NCI-H510A (cell line): ENCODE measurements at places on chromosomes 2 and 18.

DNA sequence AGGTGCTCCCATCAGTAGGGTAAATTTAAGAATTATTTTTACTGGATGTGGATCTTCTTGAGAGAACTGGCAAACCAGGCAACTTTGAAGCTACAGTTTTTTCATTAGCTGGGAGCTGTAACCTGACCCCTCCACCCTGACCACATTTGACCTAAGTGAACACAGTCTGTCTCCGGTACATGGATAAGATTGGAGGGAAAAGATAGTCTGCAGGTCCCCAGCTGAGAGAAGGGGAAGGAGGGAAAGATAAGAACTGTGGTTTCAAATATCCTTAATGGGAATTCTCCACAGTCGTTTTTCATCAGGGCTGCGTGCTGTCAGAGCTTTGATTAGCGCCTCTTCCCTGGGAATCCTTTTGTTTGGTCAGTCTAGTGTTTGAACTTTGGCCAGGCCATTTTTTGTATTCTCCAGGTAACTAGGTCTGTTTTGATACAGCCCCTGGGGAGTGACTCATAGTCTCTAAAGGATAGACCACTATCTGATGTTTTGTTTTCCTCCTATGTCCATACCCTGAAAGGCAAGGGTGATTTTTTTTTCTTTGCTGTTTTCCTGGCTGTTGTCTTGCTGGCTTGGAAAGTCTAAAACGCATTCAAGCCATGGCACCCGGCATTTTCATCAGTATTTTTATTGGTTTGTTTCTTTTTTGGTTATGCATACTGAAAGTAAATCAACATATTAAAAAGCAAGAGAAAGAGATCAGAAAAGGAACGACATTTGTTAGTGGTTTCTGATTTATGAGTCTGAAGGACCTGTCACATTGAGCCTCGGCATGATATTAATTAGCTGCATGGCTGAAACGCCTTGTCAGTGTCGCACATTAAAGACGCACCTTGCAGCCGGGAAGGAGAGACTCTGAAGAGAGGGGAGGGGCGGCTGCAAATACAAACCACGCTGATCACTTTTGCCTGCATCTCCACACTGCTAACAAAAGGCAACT, 183.4 kb upstream of the FN1 start:
- peak; percentile 72 for DNase-seq

GRCh38 chr18:31386741-31387140, 10.2 kb downstream of the DSG4 start:
- DNase-seq, result no peak

DNA sequence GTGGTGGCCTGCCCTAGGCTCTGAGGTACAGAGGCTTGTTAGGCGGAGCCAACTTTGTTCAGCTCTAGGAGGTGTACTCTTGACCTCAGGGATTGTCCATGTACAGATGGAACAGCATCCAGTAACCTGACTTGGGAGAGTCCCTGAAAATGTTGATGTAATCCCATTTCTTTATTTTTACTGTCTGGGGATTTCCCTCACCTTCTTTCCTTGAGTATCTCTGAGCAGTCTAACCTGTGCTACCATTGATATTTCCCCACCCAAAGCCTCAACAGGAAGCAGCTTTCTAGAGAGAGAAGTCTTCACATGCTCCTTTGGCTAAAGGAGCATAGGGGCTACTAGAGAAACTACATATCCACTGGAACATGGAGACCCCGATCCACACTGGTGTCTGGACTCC, 10.4 kb downstream of the IL36A start:
- no peak for DNase-seq

- DNase-seq, result peak; percentile 21
Measured at GRCh38 chr2:45649858-45650811, 1.3 kb upstream of the PRKCE start.

DNA sequence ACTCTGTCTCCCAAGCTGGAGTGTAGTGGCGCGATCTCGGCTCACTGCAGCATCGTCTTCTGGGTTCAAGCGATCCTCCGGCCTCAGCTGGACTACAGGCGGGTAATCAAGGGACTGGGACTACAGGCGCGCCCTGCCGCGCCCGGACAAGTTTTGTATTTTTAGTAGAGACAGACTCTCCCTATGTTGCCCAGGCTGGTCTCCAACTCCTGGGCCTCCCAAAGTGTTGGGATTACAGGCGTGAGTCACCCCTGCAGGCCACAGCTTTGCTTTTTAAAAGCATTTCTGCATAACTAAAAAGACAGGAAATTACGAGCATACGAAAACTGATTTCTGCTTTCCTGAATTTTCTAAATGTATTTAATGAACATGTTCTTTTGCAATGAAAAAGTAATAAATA, 916 bp upstream of the OSBPL1A start:
- no peak for DNase-seq

DNA sequence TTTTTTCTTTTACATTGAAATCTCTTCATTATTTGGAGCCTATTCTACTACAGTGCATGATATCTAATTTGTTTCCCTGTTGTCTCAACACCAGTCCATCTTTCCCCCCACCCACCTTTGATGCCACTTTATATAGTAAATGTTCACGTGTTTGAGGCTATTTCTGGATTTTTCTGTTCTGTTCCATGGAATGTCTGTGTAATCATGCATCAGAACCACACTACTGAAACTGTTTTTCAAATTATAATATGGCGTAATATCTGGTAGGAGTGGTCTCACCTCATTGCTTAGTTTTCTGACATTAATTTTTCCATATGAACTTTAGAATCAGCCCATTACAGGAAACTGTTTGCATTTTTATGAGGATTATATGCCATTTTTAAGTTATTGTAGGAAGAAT, 19.1 kb upstream of the NARS1 start:
- no peak for DNase-seq

GRCh38 chr2:126659562-126660467, 3.9 kb downstream of the GYPC start:
- DNase-seq, result no peak

GRCh38 chr2:24816884-24817283, 23.7 kb downstream of the CENPO start:
- no peak for DNase-seq

DNA sequence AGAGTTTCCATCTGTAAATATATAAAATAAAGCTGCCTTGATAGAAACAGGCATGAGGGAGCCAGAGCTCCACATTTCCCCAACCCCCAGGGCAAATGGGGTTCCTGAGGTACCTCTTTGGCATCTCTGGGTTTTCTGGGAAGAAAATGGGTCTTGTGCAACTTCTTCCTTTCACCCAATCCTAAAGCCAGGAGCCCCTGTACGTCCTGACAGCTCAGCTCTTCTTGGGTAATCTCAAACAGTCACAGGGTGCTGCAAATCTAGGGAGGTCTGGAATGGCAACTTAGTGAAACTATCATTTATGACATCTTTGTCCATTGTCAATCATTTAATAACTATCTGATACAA, 36.6 kb upstream of the STAT1 start:
- no peak for DNase-seq

DNA sequence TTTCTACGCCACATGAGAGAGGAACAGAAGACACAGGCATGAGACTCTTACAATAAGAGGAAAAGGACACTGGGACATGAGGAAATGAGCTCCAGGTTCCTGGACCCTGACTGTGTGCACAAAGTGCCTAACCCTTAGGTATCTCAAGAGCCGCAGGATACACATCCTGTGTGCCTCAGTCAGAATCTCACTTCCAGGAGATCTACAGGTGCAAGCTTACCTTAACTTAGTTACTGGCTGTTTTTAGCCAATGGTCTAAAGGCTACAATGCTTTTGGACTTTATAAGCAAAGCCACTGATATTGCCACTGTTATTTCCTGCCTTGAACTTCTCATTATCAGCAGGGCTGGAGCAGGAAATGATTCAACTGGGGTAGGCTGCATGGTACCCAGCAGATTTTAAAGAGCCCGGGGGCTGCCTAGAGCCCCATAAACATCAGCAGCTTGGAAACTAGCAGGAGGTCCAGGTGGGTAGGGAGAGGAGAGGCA, 254.4 kb downstream of the ZNF521 start:
- no peak for DNase-seq

DNA sequence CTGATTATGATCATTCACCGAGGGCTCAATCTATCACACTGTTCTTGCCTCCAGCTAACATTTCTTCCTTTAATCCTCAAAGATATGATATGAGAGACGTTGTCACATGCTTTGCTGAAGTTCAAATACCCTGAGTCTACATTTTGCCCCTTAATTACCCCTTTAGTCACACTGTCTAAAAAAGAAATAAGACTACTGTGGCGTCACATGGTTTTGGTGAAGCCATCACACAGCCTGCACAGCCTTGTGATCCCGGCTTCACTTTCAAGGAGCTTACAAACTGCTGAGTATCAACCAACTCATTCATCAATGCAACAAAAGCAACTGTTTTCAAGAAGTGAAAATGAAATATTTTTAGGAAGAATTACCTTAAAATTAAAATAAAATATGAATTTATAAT, 31.9 kb upstream of the SOCS6 start:
- no peak for DNase-seq

DNA sequence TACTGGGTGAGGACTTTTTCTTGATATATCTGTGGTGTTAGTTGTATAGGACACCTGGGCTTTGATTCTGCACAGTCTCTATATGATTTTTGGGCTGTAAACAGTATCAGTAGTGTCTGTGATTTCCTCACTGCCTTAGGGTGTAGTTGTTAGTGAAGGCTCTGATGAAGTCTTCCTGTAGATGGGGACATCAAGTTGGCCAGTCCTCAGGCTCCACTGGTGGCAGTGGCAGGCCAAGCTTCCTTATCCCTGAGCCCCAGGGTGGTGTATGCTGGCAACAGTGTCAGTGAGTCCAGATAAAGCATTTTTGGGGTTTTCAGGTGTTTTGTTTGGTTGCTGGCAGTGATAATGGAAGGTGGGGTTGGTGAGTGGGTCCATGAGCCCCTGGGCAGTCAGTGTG, 961.4 kb downstream of the DSC3 start:
- DNase-seq, result no peak

DNA sequence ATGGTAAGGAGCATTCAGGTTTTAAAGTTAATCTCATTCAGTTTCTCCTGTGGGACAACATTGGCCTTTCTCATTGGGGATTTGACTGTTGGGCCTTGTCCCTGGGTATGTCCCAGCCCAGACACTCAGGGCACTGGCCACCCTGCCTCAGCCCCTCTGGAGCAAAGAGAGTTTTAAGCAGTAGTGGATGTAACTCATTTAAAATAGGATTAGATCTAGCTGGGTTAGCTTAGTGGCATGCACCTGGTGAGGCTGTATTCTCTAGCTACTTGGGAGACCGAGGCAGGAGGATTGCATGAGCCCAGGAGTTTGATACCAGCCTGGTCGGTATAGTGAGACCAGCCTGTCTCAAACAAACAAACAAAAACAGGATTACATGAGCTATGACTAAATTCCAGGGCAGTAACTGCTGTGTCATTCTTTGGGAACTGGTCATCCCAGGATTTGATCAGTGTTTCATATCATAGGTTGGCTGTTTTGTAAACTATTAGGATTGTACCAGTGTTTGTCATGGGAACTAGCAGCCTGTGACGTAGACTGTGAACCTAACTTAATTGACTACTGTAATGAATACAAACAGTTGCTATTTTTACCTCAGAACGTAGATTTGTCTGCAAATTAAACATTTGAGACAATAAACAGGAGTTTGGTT, 12.5 kb downstream of the INPP4A start:
- DNase-seq, result no peak

- DNase-seq, result no peak
Measured at GRCh38 chr2:181575650-181576025, 81.3 kb downstream of the CERKL start.

DNA sequence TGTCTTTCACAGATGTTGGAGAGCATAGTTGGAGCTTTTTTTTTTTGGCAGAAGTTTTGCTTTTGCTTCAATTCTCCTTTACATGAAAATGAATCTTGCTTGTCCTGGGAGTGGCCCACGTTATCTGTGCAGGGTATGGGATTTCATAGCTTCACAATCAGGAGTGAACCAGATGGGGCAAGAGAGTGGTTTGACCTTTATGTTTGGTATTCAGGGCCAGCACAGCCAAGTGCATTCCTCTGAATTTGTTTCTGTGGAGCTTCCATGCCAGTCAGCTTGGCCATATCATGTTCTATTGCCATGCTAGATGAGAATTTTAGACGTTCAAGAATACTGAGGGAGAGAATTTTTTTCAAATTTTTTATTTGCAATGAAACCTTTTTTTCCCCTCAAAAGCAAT, 116.6 kb downstream of the PRPF40A start:
- no peak for DNase-seq

DNA sequence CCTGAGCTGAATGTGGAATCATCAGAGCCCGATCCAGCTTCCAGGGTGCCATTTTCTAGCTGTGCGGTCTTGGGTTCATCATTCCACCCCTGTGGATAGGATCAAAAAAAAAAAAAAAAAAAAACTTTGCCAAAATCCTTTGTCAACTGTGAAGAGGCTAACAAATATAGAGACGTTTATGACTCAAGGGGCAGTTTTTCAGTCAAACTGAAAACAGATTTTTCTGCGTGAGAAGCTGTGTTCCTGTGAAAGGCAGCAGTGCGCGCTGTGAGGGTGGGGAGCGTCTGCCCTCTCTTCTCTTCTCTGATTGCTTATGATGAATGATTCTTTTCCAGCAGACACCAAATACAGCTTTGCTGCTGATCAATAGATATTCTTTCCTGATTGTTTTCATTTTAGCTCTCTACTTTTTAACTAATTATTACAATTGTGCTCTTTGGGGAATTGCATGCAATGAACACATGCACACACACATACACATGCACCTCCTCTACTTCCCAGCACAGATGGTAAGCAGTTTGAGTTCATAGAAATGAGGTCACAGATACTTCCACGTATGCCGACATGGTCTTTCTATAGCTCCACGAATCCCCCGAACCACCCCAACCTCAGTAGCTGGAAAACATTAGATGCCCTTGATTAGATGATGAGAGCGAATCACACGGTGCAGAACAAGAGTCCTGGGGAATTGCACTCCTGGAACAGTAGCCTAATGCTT, 175.4 kb downstream of the NRP2 start:
- DNase-seq, result no peak

GRCh38 chr2:78615956-78616355, 409.5 kb upstream of the REG3G start:
- DNase-seq, result no peak

- DNase-seq, result no peak
Measured at GRCh38 chr2:107817378-107817777, 9.3 kb upstream of the RGPD4 start.

DNA sequence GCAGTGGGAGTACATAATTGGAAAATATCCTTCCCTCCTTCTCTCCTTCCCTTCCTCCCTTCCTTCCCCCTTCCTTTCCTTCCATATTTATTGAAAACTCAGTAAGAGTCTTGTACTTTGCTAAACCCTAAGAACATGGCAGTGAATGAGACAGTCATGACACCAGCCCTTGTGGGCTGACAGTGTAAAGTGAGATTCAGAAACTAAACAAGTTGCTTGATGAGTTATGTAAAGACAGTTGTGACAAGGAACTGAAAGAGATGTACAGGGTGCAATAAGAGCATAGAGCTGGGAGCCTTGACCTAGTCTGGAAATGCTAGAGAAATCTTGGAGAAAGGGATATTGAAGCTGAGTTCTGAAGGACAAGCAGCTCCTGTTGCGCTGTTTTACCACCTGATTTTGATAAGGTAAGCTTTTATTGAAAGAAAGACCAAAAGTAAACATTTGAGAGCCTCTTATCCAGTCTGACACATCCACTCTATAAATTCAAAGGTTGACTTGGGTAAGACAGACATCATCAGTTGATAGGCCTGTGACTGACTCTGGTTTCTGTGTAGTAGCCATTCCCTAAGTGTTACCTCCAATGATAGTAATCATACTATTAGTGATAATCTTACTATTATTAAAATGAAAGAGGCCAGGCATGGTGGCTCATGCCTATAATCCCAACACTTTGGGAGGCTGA, 66.5 kb upstream of the SKOR2 start:
- no peak for DNase-seq
